ENCODE measurements at places on chromosomes 16 and 17.

- DNase-seq = no peak
Observed at GRCh38 chr16:13313351-13313750, 412.0 kb downstream of the SHISA9 start.

DNA sequence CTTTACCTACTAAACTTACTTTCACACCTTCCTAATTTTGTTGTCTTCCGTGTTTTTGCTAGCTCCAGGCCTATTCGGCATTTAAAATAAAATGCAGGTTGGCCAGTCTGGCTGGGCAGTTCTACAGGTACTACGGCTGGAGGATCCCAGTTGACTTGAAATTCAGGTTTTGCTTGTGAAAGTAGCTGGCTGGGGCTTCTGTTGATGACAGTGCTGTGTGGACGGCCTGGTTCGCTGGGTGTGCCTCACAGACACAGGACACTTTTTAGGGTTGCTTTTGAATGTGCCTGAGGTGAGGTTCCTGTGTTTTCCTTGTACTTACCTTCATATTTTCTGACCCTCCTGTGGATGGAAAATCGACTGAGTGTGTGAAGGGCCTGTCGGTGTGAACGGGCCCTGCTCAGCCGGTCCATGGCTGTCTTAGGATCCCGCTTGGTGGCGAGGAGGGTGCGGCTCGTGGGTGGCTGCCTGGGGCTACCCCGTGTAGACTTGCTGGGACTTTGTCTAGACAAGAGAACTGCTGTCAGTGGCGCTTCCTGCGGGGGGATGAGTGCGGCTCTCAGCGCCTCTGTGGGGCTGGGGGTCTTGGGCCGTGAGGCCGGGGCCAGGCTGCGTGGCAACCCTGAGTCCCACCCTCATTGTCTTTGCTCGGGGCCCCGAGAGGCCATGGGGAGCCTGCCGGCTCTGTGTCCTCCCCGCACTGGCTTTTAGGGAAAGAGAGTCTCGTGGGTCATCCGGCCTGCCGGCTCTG lies 18.7 kb upstream of the ZNF750 start:
- DNase-seq = peak; percentile 32

GRCh38 chr17:68567035-68567434 lies 34.1 kb downstream of the FAM20A start:
- DNase-seq = no peak

GRCh38 chr16:81095653-81095952 lies 592 bp downstream of the GCSH start:
- DNase-seq = no peak

DNA sequence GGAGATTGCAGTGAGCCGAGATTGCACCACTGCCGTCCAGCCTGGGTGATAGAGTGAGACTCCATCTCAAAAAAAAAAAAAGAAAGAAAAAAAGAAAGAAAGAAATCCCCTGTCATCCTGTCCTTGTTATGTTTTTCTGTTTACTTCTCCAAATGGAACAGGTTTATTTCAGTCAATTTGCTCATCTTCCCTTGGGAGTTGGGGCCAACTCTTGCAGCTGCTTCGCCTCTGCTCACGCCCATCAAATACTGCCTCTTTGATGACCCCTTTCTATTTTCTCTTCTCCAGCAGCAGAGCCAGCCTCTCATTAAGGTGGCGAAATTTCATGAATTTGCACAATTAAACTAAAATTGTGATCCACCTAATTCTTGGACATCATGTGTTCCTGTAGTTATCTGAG lies 173.4 kb downstream of the ZNF18 start:
- DNase-seq = no peak

DNA sequence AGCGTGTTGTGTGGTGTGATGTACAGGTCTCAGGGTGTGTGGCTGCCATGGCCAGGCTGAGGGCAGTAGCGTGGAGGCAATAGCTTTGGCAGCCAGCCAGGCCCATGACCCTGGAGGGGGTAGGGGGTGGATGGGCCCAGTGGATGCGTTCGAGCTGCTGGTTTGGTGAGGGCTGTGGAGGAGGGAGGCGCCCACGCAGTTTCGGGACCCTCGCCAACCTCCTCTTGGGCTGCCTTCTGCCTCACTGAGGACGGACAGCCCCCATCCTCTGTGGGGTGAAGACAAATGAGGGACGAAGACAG lies 238.6 kb upstream of the GSE1 start:
- no peak for DNase-seq

GRCh38 chr16:57156351-57156703 lies 29.5 kb downstream of the PSME3IP1 start:
- no peak for DNase-seq

DNA sequence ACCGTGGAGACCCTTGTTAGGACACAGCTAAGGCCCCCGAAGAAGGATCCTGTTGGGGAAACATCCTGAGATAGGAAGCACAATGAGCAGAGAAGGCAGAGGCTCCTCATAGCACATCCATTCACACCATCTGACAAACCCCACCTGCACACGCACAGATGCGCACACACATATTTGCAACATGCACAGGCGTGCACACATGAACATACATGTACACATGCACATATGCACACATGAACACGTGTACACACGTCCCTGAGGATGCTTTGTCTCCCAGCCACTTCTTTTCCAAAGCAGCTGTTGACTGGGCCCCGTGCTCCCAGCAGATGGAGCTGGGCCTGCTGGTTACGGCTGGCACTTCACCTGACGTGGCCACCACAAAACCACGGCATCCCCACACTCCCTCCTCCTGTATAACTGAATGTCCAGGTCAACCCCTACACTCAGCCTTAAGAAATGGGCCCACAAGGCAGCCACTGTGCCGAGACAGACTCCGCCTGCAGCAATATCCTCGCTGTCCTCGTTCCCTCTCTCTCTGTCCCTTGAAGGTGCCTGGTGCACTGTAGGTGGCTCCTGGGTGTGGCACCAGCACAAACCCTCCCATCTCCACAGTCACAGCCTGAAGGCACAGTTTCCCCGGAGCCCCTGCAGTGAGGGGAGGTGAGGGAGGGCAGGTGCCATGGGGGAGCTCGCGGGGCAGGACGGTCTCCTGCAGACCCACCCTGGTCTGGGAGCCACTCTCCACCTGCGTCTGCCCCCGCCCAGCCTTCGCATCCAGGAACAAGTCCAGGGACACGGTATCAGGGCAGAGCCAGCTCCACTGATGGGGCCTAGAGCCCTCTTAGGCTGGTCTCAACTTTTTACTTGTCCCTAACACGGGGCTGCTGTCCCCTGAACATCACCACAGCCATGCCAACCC lies 183.0 kb downstream of the RBFOX3 start:
- DNase-seq = no peak

DNA sequence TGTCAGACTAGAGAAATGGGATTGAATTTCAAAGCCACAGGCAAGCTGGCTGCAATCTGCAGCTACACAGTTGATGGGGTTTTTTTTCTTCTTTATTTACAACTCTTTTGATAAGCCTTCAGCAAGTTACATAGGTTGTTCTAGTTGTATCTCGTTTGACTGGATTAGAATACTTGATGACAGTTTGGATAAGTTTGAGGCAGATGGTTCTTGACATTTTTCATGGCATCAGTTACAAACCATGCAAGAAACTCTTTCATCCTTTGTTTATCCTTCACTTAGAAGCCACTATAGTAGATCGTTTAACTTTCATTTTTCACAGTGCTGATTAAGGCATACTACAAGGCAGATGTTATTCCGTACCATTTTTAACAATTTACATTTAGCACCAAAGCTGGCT lies 238.9 kb downstream of the TOX3 start:
- no peak for DNase-seq

- peak; percentile 56 for DNase-seq
Observed at GRCh38 chr16:106623-107324, 28.7 kb downstream of the MPG start.

DNA sequence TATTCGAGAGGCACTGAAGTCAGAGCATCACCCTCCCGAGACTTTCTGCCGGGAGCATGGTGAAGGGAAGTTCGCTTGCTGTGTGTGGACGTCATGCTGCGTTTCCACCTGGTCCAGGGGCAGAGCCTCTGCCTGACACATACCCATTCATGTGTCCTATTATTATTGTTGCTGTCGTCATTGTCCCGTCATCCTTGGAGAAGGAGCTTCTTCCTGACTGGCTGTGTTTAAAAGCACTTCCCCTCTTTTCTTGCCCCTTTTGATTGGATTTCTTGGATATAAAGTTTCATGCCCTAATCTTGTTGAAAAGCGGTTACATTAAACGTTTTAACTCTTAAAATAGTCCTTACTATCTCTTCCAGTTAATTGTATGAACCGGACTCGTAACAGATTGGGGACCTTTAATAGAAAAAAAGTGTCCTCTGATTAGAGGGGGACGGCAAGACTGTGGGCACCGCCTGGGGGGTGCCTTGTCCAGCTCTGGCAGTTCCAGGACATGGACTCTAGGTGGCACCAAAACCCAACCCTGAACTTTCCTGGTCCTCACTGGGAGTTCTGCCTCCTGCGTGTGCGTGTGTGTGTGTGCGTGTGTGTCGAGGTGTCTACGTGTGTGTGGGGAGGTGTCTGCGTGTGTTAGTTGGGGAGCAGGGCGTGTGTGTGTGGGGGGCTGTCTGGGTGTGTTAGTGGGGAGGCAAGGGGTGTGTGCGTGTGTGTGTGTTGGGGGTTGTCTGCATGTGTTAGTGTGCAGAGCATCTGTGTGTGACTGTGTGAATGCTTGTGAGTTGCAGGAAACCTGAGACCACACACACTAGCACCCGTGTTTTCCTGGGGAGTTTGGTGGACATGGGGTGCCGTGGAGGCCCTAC lies 133.3 kb upstream of the CIBAR2 start:
- peak; percentile 50 for DNase-seq

GRCh38 chr17:7046127-7046724 lies 2.3 kb upstream of the SLC16A11 start:
- DNase-seq = no peak

DNA sequence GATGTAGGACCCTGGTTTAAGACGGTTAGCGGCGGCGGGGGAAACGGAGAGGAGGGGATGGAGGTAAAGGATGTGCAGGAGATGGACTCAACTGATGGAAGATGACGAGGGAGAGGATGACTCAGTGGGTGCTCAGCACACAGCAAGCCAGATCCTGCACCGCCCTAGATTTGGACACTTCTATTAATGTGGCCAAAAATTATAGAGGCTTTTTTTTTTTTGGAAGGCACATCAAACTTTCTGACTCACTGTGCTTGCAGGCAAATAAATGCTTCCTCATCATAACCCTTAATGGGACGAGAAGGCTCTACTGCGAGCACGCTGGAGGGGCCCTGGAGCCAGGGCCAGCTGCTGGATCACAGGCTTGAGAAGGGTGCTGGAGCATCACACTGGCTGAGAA lies 36.0 kb downstream of the RTN4RL1 start:
- no peak for DNase-seq

- no peak for DNase-seq
Observed at GRCh38 chr16:20826039-20826566, 19.8 kb downstream of the REXO5 start.

DNA sequence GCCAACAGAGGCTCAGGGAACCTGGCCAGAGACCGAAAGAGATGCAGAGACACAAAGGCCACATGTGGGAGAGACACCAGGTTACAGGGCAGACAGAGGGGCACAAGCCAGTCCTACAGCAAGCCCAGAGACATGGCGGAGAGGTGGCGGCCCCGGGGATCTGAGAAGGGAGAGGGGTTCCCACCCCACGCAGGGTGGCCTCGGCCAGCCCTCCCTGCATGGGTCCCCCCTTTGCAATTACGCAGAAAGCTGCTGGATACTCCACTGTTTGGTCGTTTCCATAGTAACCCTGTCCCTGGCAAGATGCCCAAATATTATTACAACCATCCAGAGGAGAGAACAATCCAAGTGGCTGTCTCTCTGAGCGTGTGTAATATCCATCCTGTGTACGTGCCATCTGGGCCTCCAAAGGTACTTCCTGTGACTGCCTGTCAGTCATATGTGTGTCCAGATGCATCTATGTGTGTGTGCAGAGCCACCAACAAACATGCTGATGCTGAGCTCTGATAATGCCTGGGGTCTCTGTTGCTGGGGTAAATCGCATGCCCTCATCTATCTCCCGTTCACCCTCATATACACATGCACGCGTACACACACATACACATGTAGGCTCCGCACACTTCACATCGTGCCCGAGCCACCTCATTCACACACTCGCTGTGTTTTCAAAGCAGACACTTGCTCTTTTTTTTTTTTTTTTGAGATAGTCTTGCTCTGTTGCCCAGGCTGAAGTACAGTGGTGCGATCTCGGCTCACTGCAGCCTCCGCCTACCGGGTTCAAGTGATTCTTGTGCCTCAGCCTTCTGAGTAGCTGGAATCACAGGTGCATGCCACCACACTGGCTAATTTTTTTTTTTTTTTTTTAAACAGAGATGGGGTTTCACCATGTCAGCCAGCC lies 5.5 kb downstream of the PCGF2 start:
- no peak for DNase-seq

- no peak for DNase-seq
Observed at GRCh38 chr16:25959221-25959620, 267.5 kb downstream of the HS3ST4 start.

- DNase-seq = no peak
Observed at GRCh38 chr16:86411897-86412296, 98.4 kb upstream of the FOXF1 start.

GRCh38 chr17:62164747-62165722 lies 100.0 kb upstream of the MED13 start:
- DNase-seq = no peak

- DNase-seq = no peak
Observed at GRCh38 chr17:77694391-77695363, 263.8 kb upstream of the TNRC6C start.

GRCh38 chr16:88812513-88813268 lies 963 bp upstream of the APRT start:
- no peak for DNase-seq

GRCh38 chr16:79519448-79519847 lies 81.1 kb downstream of the MAF start:
- DNase-seq = no peak

GRCh38 chr17:44765965-44766364 lies 7.2 kb downstream of the ADAM11 start:
- no peak for DNase-seq

DNA sequence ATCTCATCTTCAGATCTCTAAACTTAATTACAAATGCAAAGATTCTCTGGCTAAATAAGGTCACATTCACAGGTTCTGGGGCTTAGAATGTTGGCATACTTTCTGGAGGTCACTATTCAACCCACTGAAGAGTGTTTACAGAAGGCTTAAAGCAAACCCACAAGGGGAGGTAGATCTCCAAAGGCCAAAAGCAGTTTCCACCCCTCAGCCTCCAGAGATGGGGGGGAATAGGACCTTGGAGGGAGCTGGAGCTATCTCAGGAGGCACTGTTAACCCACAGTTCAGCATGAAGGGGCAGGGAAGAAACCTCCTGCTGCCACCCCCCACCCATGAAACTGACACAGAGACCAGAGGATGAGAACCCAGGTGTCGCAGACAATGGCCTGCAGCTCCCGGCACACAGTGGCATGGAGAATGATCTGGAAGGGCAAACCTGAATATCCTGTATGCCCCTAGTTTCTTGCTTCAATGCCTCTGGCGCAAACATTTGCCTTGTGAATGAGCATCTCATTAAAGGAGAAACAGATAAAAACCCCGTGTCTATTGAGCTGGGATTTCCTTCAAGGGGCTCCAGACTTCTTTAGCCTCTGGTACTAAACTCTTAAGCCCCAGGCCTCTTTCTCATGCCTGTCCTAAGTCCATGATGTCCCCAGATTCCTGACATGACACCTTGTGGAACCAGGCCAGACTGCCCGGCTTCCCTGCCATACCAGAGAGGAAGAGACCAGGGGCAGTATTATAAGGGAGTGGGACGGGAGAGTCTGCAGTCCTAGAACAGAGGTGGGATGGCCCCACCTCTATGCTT lies 103.1 kb upstream of the CDH5 start:
- no peak for DNase-seq
